Stimulated activated CD4-positive, alpha-beta T cell treated with anti-CD3 and anti-CD28 coated beads, Interleukin-4, amount 100 ng/mL, for 24 hours (primary cell): ENCODE measurements at places on chromosomes 5 and 9.

- no peak for DNase-seq
Measured at GRCh38 chr5:109478830-109479229, 69.1 kb upstream of the PJA2 start.

GRCh38 chr5:132254321-132254977 is 3.0 kb upstream of the PDLIM4 start:
- no peak for DNase-seq

DNA sequence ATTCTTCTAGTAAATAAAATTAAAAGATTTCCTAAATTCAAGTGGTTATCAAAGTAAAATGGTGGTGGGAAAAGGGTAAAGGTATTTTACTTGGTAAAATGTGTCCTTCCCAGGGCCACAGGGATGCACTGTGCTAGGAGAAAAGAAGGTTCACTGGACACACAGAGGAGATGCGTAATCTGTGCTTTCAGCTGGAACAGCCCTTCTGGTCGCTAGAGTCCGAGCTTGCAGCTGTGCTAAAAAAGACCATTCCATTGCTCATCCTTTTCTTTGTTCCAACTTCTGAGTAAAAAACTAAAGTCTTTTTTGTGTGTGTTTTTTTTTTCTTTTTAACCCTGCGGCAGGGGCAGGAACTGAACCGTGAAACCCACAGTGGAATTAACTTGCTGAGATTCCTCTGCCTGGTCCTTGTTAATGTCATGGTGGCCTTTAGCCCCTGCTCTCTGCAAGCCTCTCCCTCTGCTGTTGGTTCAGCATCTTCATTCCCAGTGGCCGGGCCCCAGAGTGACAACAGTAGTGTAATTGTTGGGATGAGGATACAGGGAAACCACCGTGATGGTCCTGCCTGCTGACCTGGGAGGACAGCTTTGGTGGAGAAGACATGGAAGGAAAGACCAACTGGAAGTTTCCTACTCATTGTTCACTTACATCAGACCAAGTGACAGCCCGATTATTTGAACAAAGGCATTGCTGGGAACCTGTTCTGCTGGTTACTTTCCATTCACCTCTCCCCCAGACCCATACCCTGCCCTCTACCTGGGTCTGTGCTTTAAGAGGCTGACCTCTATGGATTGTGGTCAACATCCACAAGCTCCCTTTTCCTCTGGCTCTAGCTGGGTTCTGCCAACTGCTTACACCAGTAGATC is 31.9 kb upstream of the FSTL4 start:
- DNase-seq: no peak

DNA sequence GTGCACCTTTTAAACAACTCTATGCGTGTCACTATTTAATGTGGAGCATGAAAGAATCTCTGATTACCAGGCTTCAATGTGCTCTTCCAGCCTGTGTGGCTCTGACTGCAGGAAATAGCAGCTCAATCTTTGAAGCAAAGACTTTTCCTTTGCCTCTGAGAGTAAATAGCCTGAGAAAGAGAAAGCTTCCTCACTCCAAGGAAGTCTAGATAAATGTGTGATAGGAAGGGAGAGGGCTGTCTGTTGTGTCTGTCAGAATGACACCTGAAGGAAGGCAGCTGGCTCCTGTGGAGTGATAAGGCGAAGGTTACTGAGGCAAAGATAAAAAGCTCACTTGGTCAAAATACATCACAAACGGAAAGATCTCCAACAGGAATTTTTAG is 205.3 kb upstream of the HAPLN1 start:
- DNase-seq: no peak

GRCh38 chr5:36045895-36046294 is 20.8 kb downstream of the UGT3A2 start:
- no peak for DNase-seq

GRCh38 chr9:131017067-131017466 is 8.1 kb downstream of the LAMC3 start:
- no peak for DNase-seq

GRCh38 chr5:10699987-10700386 is 61.0 kb downstream of the DAP start:
- DNase-seq: no peak
